ENCODE measurements at places on chromosomes 6 and 20. TPM values are rescaled to one million over a fixed set of nuclear protein-coding genes. Genes with fewer than 3 reads are reported as not detected.

Gene CPNE5
- polyA plus RNA-seq: 13.2 TPM

Gene CST2
- not detected for polyA plus RNA-seq

Gene MYH7B
- 1.6 TPM for polyA plus RNA-seq

Gene AIG1
- polyA plus RNA-seq: 96.4 TPM

Gene KIF25
- 0.30 TPM for polyA plus RNA-seq

Gene DCDC2
- 145 TPM for polyA plus RNA-seq

Gene FBXL4
- 26.2 TPM for polyA plus RNA-seq

Gene VSX1
- not detected for polyA plus RNA-seq

Gene BPIFB1
- polyA plus RNA-seq: not detected

Gene BCAS1
- 3.5 TPM for polyA plus RNA-seq

DNA sequence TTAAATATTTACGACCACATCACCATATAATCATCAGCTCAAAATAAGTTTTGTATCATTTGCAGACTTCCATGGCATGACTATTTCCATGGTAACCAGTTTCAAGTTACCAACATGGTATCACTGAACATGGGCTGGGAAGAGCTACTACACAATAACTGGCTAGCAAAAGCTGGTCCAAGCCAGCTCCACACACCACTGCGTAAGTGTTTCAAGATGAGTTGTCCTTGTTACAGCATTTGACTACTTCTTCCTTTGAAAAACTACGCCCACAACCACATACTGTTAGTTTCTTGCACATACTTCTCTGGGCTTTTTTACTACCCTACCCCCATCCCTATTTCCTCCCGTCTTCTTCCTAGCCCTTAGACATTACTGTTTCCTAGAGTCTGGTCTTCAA is 8.5 kb downstream of the CD164 start:
- DNase-seq: no peak

DNA sequence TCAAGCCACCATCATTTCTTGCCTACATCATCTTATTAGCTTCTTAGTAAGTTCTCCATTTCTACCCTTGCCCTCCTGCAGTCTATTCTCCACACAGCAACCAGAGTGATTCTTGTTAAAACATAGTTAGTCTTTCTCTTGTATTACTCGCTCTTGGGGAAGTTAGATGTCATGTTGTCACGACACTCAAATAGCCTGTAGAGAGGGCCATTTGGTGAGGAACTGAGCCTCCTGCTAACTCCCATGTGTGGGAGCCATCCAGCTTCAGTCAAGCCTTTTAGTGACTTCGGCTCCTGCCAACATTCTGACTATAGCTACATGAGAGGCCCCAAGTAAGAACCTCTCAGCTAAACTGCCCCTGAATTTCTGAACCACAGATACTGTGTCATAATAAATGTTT is 395.4 kb downstream of the CDC5L start:
- no peak for DNase-seq

DNA sequence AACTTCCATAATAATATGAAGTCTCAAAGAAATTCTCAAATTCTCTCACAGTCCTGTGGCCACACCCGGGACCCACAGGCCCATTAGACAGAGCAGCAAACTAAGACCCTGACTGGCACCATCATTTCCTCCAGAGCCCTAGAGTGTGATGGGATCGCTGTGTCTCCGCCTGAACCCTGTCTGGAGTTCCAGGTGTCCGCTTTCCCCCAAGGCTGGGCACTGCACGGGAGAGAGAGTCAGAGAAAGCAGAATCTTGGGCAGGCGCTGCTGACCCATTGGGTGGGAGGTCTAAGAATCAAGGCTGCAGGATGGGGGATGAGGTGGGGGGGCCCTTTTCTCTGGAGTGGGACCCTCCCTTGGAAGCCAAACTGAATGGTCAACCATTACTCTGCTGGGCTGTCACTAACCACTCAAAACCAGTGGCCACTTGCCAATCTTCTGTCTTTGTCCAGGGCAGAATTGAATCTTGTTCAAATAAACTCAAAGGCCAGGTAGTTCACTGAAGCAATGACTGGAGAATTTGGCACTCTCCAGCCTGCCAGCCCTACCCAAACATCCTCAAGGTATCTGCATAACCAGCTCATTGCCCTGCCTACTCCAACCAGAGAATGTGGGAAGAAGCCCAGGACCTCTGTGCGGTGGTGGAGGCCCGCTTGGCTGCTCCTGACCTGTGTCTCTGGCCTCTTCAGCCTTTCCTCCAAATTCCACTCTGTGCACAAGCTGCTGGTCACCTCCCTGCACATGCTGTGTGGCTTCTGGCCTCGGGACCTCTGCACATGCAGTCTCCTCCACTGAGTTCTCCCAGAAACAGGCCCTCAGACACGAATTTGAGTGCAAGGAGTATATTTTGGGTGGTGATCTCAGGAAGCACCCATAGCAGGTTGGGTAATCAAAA is 141.1 kb downstream of the CEBPB start:
- no peak for DNase-seq

DNA sequence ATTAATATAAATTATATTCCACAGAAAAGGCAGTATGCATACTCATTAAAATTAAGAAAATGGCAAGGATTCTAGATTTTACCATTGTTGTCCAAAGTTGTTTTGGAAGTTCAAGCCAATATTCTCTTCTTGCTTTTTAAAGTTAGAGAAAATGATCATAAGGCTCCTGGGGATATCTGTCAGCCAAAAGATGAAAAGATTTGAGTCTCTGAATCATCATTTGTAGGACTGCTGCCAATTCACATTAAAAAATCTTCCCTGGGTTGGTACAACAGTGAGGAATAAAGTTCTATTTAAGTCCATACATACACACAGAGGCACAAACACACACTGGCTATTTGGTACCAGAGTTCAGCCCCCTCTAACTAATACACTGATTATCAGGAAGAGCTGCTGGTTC is 620.1 kb downstream of the COL12A1 start:
- no peak for DNase-seq

DNA sequence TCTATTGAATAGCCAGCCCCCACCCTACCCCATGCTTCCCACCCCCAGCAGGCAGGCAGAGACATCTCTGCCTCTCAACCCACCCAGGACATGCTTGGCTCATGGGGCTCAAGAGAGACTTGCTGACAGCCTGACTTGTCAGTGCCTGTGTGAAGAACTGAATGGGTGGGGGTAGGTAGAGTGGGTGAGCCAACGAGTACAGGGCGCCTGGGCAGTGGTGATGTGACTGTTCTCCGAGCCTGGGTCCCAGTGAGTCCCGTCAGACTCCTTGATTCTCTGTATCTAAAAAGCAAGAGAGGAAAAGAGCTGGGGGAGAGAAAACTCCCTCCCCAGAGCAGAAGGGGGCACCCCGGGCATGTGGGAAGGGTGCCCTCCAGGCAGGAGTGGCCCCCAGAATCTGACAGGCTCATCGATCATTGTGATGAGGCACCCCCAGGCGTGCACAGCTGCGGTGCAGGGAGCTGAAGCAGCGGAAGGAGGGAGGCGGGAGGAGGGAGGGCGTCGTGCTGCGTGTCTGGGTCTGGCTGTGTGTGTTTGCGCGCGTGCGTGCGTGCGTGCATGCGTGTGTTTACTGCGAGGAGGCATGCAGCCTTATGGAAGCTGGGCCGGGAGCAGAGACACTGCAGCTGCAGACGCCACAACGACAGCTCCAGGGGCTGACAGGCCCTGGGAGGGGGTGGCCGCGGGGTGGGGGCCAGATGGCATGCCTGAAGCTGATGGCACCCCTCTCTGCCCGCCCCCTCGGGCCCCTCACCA is 40.2 kb downstream of the FOXP4 start:
- DNase-seq: no peak

DNA sequence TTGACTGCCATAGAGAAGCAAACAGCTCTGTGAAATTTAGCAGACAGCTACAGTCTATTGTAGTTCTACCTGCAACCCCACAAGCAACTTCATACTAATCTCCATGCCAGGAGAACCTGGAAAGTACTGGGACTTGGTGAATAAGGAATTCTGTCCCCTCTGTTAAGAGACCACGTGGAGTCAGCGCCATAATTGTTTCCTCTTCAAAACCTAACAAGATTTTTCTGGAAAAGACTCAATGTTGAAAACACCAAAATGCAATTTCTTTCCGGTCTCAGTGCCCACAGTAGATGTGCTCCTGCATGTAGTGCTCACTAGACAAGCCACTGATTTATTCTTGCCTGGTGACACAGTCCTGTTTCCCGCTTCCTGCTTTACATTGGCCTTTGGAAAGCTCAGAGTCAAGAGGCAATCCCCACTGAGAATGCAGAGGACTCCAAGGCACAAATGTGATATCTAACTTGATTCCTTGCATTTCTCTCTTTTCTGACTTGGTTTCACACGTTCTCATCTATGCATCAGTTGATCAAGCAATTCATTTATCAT is 268.3 kb downstream of the HIVEP2 start:
- no peak for DNase-seq

DNA sequence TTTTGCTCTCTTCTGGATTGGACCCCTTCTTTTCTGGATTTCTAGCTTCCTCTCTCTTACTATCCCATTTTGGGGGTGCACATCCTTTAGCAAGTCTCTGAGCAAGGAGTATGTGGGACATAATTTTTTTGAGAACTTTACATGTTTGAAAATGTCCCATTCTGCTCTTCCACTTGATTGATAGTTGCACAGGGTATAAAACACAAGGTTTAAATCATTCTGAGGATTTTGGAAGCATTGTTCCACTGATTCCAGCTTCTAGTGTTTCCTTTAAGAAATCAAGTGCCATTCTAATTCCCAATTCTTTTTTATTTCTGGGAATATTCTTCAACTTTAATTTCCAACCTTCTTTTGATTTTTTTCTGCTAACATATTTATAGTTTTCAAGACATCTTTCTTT is 60.7 kb downstream of the APCDD1L start:
- DNase-seq: no peak

DNA sequence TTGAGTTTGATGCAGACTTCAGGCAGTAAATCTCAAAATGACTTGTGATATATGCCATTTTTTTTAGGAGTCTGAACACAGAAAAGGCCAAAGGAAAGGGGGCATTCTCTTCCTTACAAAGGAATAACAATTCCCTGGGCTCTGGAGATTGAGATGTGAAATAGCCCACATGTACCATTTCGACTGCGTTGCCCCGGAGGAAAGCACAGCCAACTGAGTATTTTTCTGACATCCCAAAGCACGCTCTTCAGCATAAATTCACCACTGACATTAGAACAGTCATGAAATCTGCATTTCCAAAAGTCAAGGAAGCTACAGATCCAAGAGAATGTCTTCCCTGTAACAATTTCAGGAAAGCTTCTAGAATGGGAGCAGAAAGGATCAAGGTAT is 7.8 kb downstream of the ELOVL2 start:
- DNase-seq: no peak

DNA sequence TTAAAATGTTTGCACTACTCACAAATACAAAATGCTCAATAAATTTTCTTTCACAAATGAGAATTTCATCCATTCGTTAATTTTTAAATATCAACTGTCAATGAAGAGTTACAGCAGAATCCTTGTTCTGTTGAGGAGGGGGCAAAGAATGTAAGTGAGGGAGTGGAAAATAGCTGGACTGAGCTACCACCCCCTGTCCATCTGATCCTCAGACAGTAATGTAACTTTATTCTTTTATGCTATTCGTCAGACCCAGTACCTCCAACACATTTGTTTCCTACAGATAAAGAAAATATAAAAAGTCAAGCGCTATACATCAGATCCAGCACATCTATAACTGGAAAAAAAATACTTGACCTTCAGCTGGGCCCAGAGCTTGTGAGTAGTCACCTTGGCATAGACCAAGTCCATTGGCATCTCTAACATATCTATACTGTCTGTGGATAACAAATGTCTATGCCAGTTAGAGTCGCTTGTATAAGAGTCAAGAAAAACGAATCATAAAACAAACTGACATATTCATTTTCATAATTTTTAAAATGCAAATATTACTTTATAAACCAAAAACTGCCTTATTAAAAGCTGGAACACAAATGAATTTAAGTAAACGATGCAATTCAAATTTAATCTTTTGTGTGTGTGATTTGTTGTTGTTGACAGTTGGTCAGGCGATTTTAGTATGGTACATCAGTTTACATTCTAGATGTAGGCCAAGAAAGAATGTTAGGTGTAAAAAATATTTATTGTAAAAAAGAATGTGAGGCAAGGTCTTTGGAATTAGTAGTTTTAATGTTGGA is 57.2 kb upstream of the HFE start:
- DNase-seq: no peak

DNA sequence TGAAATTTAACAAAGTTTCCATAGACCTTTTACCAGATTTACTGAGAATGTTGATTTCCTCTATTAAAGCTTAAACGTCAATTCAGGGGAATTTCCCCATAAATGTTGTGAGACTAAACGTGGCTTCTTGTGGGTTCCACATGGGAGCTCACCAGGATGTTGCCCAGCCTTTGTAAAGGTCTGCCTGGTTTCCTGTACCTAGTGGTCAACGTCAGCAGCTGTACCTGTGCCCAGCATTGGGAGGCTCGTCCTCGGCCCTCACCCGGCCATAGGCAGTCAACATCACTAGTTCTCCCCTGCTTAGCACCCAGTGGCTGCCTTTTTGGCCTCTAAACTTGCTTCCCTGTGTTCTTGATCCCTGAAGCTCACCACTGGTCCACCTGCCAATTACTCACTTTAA is 22.1 kb upstream of the CD83 start:
- no peak for DNase-seq

DNA sequence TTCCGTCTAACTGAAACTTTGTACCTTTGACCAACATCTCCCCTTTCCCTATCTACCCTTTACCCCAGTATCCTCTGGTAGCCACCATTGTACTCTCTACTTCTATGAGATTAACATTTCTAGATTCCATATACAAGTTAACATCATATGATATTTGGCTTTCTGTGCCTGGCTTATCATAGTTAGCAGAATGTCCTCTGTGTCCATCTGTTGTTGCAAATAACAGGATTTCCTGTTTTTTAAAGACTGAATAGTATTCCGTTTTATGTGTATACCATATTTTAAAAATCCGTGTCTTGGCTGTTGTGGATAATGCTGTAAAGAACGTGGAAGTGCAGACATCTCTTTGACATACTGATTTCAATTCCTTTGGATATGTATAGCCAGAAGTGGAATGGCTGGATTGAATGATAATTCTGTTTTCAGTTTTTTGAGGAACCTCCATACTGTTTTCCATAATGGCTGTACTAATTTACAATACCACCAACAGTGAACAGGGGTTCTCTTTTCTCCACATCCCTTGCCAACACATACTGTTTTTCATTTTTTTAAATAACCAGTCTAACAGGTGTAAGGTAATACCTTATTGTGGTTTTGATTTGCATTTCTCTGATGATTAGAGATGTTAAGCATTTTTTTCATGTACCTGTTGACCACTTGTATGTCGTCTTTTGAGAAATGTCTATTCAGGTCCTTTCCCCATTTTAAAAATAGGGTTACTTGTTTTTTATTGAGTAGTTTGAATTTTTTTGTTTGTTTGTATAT is 53.8 kb downstream of the CDC5L start:
- no peak for DNase-seq
